ENCODE measurements at places on chromosomes 2 and 18.

GRCh38 chr2:27378096-27378808 is 2.3 kb downstream of the ZNF513 start:
- DNase-seq: no peak

GRCh38 chr18:31041271-31042083 is 1.1 kb downstream of the DSC3 start:
- no peak for DNase-seq

- no peak for DNase-seq
Observed at GRCh38 chr18:45734944-45735343, 11.0 kb downstream of the SLC14A1 start.

DNA sequence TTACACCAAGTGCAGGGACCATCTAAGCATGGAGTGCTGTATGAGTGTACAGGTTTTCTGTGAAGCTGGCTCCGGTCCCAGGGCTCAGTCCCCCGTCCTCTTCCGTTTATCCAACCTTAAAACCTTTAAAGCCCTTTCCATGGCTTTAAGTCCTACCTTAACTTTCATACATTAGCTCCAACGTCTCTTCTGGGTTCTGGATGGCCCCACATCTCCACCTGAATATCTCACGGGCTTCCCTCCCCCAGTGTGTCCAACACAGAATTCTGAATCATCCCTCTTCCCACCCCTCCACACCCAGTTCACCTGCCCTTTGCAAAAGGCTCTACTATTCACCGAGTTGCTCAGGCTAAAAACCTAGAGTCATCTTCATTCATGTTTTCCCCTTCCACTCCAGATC is 12.8 kb downstream of the ARHGAP25 start:
- DNase-seq: peak; percentile 4

GRCh38 chr2:146544701-146545100 is 1300.1 kb upstream of the ACVR2A start:
- no peak for DNase-seq

GRCh38 chr2:203873921-203874631 is 6.5 kb downstream of the CTLA4 start:
- no peak for DNase-seq

DNA sequence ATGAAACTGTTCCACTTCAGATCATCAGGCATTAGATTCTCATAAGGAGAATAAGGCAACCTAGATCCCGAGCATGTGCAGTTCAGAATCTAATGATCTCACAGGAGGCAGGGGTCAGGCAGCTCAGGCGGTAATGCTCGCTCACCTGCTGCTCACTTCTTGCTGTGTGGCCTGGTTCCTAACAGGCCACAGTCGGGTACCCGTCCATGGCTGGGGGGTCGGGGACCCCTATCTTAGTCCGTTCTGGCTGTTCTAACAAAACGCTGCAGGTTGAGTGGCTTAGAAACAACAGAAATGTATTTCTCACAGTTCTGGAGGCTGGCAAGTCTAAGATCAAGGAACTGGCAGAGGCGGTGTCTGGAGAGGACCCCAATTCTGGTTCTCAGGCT is 79.2 kb downstream of the ASB1 start:
- DNase-seq: no peak

- DNase-seq: no peak
Observed at GRCh38 chr2:29241341-29241740, 126.1 kb downstream of the CLIP4 start.

DNA sequence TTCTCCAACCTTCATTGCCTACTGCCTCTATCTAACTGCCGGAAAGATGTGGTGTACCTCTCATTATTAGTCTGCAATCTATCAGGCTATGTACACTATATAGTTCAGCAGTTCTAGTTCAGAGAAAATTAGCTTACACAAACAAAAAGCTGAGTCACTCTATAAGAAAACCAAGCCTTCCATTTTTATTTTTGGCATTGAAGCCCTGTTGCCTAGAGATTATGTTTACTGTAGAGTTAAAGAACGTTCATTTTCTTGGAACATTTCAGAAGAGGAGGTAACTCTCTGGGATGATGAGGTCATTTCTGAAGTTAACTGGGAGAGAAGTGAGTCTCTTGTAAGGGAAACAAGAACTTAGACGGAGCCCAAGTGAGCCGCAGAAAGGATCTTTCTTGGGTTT is 133.5 kb downstream of the FAM124B start:
- DNase-seq: no peak

GRCh38 chr2:196440413-196440812 is 199.1 kb upstream of the CCDC150 start:
- DNase-seq: no peak

DNA sequence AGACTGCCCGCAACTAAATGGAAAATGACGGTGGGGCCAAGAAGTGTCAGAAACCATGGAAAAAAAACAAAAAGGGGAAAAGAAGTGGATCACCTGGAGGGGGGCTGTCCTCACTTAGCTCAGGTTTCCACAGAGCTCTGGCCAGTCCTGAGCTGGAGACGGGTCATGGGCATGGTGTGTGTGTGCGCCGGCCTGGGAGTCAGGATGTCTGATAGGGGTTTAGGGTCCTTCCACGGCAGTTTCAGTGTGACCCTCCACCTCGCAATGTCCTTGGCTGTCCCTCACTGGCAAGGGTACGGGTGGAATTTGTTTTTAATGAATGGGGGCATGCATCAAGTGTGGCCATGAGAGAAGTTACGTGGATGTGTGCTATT is 133.2 kb upstream of the MEIS1 start:
- no peak for DNase-seq

DNA sequence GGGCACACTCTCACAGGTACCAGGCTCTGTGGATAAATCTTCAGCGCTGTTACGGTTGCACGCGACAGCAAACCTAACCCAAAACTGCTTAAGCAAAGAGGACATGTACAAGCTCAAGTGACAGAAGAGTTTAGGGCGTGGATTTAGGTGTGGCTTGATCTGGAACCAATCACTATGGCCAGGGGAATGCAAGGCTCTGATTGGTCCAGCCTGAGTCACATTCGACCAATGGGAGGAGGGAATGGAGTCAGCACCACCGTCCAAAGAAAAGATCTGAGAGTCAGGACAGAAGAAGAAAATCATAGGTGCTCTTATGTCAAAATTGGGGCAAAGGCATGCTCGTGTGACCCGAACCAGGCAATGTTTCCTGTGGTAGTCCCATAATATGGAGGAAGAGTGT is 139.0 kb downstream of the TRIM43 start:
- no peak for DNase-seq

DNA sequence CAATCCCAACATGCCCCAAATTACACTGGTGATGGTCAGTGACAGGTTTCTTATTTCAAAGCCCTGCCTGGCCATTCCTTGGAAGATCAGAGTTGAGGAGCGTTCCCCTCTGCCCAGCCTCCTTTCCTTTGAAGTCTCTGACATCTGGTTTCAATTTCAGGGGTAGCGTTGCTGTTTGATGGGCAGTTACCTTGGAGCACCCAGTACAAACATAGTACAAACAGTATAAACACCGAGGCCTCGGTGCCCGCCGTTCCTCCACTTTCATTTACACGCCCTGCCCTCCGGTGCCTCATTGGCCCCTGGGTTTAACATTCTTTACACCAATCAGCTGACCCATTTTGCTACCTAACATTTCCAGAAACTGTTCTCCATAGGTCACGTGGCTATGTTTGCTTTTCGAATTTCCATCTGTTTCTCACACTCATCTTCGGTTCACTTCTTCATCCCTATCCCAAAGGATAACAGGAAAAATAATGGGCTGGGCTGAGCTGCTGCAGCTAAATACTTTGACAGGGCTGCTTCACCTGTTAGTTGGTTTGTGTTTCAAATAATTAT is 65.6 kb downstream of the NRP2 start:
- DNase-seq: no peak

DNA sequence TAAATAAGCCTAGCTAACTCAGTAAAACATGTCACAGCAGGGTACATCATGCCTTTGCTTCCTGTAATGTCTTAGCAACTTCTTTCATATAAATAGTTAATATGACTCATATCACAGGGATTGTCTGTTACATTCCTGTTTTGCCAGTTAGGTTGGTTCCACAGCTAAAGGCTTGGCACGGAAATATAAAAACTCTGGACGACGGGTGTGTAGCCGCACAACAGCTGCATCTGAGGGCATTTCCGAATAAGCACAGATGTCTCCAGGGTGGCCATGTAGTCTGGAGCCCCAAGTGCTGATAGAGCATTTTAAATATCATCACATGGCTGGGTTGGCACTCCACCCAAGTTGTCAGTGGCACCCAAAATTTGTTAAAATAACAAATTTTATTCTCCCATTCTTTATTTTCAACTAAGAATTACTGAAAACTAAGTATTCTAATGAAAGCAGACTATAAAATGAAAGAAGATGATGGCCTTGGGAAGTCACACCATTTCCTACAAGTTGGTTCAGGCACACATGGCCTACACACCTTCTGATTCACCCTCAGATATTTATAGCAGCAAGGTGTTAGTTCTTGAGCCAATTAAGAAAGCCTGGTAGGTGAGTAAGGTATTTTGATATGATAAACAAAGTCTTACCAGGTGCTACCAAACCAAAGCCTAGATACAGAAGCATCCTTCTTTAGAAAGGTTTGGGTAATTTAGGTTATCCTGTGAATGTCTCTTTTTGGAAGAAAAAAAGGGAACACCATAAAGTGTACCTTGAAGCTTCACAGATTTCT is 61.8 kb upstream of the STK17B start:
- no peak for DNase-seq

DNA sequence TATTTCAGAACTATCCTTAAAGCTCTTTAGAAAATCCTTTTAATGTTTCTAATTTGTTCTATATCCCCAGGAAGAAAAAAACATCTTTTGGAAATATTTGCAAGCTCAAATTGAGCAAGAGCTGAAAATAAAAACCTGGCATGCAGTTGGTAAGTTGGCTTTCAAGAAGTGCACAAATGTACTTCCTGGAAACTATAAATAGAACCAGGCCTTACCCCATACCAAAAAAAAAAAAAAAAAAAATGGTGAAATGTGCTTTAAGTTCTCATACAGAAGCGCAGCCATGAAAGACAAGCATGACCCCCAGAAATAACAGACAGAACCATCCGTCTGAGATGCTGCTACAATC is 178.5 kb downstream of the HDAC4 start:
- DNase-seq: no peak

- DNase-seq: no peak
Observed at GRCh38 chr2:85062565-85062964, 70.6 kb upstream of the TCF7L1 start.

GRCh38 chr2:208142925-208143799 is 2.8 kb downstream of the CRYGB start:
- DNase-seq: no peak

DNA sequence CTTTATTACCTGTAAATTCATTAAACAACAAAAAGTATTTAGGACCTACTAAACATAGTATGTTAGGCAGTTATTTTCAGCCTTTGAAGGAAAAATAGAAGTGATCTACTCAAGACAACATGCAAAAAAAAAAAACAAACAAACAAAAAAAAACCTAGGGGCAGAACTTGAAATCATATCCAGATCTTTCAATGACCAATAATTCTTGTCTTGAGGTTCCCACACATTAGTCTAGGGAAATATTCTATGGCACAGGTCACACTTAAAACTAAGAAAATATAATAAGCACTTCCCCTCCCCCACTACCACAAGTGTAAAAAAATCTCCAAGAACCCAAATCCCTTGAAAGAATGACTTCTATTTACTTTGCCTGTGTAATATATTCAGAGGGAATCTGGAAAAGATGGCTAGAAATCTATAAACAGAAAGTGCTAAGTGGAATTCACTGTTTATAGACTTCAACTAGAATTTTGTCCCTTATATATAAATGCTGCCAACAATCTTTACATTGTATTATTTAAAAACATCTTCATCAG is 3.5 kb downstream of the PELI1 start:
- DNase-seq: no peak

DNA sequence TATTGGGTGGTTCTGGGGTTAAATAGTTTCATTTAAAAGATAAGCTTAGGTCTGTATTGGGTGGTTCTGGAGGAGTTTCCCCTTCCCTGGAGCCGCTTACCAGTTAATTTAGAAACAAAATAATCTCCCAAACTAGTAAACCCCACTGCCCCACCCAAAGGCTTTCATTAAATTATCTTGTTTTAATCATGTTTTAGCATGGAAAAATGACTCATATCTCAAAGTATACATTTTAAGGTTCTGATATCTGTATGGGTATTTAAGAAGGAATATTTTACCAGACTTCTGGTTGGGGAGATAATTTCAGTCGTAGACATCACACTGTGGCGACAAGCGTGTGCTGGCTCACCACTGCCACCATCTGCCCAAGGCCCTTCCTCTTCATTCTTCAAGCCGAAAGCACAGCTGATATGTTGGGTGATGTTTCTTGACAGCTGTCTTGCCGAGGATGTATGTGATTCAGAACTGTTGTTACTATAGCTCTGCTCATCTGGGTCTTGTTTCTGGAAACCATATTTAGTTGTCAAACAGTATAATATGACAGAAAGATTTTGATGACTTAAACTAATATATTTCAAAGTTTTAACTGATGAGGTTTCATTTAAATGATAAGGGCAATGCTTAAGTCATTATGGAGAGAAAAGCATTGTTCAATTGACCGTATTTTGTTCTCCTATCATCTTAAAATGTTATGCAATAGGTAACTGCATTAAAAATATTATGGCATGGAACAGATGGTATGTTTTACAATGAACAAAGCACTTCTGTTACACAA is 5.1 kb downstream of the FIGLA start:
- no peak for DNase-seq

DNA sequence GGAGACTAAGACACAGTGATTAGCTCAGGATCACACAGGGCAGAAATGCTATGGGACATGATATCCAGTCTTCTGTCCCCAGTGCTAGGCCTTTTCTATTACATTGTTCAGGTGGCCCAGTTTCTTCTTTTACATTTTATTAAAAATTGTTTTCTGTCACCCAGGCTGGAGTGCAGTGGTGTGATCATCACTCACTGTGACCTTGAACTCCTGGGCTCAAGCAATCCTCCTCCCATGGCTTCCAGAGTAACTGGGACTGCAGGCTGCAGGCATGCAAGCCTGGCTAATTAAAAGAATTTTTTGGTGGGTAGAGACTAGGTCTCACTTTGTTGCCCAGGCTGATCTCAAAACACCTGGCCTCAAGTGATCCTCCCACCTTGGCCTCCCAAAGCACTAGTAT is 15.4 kb downstream of the PDK1 start:
- no peak for DNase-seq

DNA sequence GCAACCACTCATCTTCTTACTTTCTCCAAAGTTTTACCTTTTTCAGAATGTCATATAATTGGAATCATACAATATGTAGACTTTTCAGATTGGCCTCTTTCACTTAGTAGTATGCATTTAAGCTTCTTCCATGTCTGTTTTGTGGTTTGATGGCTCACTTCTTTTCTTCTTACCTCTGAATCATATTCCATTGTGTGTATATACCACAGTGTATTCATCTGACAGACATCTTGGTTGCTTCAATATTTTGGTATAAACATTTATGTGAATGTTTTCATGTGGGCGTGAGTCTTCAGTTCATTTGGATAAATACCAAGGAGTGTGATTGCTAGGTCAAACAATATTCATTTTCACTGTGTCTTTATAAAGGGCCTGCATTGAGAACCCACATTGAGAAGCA is 136.1 kb upstream of the NOSTRIN start:
- no peak for DNase-seq

Data from activated T-helper 2 cell treated with anti-CD3 and anti-CD28 coated beads, Interferon-gamma antibody, Interleukin-2, Interleukin-4, amounts not matched to agents 10 μg/mL and 5 μg/mL and 100 μg/mL, durations not matched to agents 14 hours and 24 hours and 36 hours (primary cell).